Stimulated activated CD4-positive, alpha-beta T cell treated with anti-CD3 and anti-CD28 coated beads, Interleukin-12 subunit alpha, Interleukin-12 subunit beta, amount 100 ng/mL, for 4 hours (primary cell): ENCODE measurements at places on chromosomes 16 and 17.

DNA sequence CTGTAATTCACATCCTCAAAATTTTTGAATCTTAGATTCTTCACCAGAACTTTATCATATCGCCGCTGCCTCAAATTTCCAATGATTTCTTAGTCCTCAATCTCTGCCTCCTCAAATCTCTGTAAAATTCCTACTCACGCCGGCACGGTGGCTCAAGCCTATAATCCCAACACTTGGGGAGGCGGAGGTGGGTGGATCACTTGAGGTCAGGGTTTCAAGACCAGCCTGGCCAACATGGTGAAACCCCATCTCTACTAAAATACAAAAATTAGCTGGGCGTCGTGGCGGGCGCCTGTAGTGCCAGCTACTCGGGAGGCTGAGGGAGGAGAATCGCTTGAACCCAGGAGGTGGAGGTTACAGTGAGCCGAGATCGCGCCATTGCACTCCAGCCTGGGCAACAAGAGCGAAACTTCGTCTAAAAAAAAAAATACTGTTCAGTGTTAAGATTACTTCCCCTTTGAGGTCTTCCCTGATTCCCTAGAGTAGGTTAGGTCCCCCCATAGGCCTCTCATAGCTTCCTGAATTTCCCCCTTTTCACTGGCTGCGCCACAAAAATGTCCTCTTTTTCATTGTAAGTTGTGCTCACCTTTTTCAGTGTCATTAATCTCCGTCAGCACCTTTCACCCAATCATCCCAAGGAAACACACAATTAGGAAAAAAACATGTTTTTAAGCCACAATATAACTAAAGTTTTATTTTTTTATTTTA is 919 bp upstream of the CBX1 start:
- no peak for DNase-seq

GRCh38 chr17:34579017-34579946 is at the start of gene TMEM132E:
Gene TMEM132E (plus strand): TSS chr17:34579582. CDS start chr17:34581077, 1,495 bp downstream.
- peak; percentile 30 for DNase-seq

- DNase-seq: no peak
Observed at GRCh38 chr16:4179020-4179419, 62.8 kb upstream of the ADCY9 start.

DNA sequence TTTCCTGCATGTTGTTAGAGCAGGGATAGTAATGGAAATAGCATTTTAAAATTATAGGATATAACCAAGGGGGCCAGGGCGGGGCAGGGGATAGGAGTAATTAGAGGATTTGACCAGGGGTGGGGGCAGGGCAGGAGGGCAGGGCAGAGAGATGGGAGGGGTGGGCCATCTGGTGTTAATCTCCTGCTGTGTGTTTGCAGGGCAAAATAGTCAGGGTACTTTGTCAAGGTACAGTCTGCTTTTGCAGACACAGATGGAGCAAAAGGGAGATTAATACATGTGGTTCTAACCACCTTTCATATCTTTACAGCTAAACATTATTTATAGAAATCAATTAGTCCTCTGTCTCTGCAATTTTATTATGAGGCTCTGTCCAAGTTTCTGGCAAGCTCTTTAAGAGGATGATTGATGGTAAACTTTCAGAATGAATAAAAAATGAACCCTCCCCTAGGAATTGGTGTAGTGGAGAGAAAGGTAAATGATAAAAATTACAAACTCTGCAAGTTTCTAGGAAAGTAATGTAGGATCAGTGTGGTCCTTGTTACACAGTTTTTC is 6.6 kb downstream of the ANKFN1 start:
- DNase-seq: no peak

GRCh38 chr16:64307431-64307830 is 814.4 kb downstream of the CDH11 start:
- no peak for DNase-seq

DNA sequence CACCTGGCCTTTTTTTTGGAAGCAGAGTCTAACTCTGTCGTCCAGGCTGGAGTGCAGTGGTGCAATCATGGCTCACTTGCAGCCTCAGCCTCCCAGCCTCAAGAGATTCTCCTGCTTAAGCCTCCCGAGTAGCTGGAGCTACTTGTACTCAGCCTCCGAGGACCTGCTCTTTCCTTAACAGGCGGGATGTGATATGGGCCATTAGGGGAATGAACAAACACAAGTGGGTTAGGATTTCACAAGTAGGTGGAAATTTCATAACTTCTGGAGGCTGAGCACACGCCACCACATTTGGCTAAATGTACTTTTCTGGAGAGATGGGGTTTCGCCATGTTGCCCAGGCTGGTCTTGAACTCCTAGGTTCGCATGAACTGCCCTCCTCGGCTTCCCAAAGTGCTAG is 4.1 kb downstream of the PAM16 start:
- no peak for DNase-seq

- DNase-seq: no peak
Observed at GRCh38 chr17:8160741-8161221, 2.0 kb downstream of the VAMP2 start.

DNA sequence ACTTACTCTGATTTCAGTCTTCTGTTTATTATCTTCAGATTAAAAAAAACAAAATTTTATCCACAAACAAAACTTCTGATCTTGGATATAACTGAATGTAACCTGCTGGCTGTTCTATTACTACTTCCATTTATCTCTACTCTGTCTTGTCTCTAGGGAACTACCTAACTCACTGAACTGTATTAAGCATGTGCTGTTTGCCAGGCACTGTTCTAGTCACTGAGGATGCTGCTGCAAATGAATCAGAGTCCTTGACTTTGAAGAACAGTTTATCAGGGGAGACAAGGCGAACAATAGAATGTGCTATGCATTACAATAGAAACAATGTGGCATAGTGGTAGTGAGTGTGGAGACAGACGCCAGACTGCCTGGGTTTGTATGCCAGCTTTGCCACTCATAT is 2.3 kb upstream of the ANKRD40 start:
- DNase-seq: no peak

GRCh38 chr16:19696328-19696727 is 21.7 kb downstream of the KNOP1 start:
- DNase-seq: peak; percentile 9
